ENCODE measurements at places on chromosomes 6 and 20. TPM values are rescaled to one million over a fixed set of nuclear protein-coding genes. Genes with fewer than 3 reads are reported as not detected.

DNA sequence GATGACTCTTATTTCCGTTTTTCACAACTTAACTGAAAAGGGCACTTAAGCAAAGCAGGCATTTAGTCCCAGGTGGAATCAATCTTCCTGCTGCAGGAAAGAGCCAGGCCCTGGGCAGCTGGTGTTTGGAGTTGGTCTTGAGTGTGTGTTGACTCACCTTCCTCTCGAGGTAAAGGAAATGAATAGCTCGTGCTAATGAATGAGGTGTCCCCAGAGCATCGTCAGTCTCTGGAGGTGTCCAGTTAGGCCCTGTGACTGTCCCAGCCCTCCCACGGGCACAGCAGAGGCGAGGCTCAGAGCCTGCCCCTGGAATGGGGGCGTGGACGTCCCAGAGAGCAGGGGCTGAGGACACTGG, 277.7 kb downstream of the NRN1 start:
- no peak overlapping the region for H3K4me3 ChIP-seq
- no peak for DNase-seq
- no peaks in the 10 kb centered on the region for H3K27me3 ChIP-seq
- no peaks in the 10 kb centered on the region for H3K4me1 ChIP-seq

- DNase-seq: peak; percentile 28
- H3K27ac ChIP-seq: no peak overlapping the region
- H3K36me3 ChIP-seq: no peaks in the 10 kb centered on the region
- no peaks in the 10 kb centered on the region for H3K4me1 ChIP-seq
- H3K27me3 ChIP-seq: no peaks in the 10 kb centered on the region
Observed at GRCh38 chr20:1509237-1509636, 18.0 kb upstream of the SIRPB2 start.

DNA sequence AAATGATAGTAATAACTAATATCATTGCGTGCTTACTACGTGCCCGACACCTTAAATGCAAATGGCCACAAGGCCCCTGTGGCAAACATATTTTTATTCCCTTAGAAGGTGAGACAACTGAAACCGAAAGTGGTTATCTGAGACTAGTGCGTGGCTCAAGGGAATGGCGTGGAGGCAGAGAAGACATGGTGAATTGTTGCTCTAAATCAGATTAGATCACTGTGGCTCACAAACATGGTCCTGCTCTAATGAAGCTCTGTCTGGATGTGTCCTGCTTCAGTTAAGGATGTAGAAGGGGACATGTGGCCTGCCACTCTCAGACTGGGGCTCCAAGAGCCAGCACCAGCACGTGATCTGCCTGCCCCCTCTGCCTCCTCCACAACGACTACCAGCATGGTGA, 124.2 kb upstream of the GMDS start:
- H3K36me3 ChIP-seq: no peaks in the 10 kb centered on the region
- H3K27ac ChIP-seq: no peak overlapping the region
- H3K4me1 ChIP-seq: no peaks in the 10 kb centered on the region
- H3K27me3 ChIP-seq: no peaks in the 10 kb centered on the region
- no peak for DNase-seq

- H3K4me1 ChIP-seq: peaks cover 100% of the 10 kb centered on the region
- H3K27ac ChIP-seq: peak overlapping the region; percentile 94
- no peak for DNase-seq
- H3K36me3 ChIP-seq: no peaks in the 10 kb centered on the region
- no peaks in the 10 kb centered on the region for H3K27me3 ChIP-seq
Observed at GRCh38 chr20:32969356-32970114, 34.7 kb downstream of the SUN5 start.

- H3K27ac ChIP-seq: no peak overlapping the region
- H3K4me3 ChIP-seq: no peak overlapping the region
- no peaks in the 10 kb centered on the region for H3K36me3 ChIP-seq
- no peaks in the 10 kb centered on the region for H3K27me3 ChIP-seq
- no peaks in the 10 kb centered on the region for H3K4me1 ChIP-seq
Observed at GRCh38 chr6:107968081-107968480, 10.1 kb upstream of the SEC63 start.

The SAMD5 gene
- not detected for total RNA-seq

The SUMO4 gene
- total RNA-seq: 10.0 TPM

All from CD4-positive, alpha-beta memory T cell (primary cell).